ENCODE measurements at places on chromosomes 5 and 9. TPM values are rescaled to one million over a fixed set of nuclear protein-coding genes. Genes with fewer than 3 reads are reported as not detected.

DNA sequence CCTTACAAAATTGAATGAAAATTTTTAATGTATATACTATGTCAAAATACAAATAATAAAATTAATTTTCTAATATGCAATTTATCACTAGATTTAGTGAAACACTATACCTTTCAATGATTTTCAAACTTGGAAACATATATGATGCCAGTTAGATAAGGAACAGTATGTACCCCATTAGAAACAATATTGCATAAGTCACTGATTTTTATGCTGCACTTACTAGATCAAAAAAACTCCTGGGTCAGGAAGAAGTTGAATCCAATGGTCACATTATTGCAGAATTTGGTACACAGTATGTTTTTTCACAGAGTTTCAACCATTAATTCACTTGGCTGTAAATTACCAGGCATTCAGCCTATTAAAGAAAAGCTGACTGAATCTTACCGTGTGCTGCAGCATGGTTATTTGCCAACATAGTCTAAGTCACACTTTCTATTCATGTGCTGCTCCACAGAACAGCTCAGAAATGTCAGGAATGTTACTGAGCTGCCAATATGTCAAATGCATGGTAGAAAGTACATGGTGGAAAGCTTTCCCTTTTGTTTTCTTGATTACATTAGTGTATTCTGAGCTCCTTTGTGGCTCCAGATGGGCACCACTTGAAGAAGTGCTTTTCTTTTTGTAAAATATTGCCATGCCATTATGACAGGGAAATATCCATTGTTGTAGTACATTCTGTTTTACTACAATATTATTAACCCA lies 9.9 kb upstream of the PRR16 start:
- no peak for DNase-seq
- no peaks in the 10 kb centered on the region for H3K36me3 ChIP-seq
- no peaks in the 10 kb centered on the region for H3K27me3 ChIP-seq
- H3K4me3 ChIP-seq = no peak overlapping the region
- 0 out of 2 replicates have a peak, but pooled peaks cover 4% of the 10 kb centered on the region for H3K4me1 ChIP-seq

GRCh38 chr5:36481454-36482120 lies 124.8 kb upstream of the SLC1A3 start:
- H3K27me3 ChIP-seq = no peaks in the 10 kb centered on the region
- H3K4me1 ChIP-seq = no peaks in the 10 kb centered on the region
- no peaks in the 10 kb centered on the region for H3K36me3 ChIP-seq
- no peak overlapping the region for H3K27ac ChIP-seq
- DNase-seq = no peak

DNA sequence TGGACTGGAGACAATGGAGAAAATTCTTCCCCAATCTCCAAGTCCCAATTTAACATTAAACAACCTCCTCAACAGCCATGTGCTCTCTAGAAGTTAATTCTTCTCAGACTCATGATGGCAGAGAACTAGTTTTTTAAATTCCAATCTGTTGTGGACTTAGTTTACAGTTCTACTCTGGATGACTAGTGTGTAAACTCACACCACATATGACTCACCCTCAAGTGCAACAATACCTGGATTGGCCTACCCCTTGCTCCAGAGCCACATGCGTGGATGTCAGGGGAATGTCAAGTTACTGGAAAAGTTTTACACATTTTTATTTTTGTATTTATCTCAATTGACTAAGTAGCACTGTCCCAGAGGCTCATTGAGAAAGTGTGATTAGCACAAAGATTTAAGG lies 136.0 kb upstream of the EFNA5 start:
- no peaks in the 10 kb centered on the region for H3K36me3 ChIP-seq
- H3K4me1 ChIP-seq = peaks cover 18% of the 10 kb centered on the region
- H3K27ac ChIP-seq = no peak overlapping the region
- no peaks in the 10 kb centered on the region for H3K27me3 ChIP-seq
- H3K4me3 ChIP-seq = no peak overlapping the region

DNA sequence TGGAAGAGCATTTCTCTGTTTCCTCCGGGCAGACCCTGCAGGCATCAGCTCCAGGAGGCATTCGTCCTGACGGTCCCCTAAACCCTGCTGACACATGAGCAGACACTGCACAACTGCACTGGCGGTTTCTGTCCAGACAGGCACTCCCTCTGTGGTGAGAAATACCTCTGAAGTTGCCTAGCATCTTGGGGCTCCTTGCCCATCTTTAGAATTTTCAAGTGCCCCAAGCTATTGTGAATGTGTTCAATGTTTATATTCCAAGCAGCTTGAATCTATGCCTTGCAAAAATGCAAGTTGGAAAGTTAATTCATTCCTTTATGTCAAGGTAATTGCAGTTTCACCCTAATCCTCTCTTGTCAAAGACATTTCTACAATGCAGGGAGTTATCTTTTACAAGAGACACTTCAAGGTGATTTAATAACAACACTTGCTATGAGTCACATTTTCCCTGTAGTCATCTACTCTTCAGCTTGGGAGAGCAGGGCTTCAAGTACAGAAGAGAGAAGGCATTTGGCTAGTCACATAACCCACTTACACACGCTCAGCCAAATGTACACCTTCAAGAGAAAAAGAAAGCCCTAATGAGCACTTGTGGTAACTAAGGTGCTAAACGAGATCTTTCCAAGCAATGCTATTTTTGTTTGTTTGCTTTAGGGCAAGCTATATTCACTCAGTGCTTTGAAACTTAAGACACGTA lies 302.5 kb downstream of the MLLT3 start:
- no peaks in the 10 kb centered on the region for H3K36me3 ChIP-seq
- H3K4me3 ChIP-seq = no peak overlapping the region
- no peak overlapping the region for H3K27ac ChIP-seq
- no peaks in the 10 kb centered on the region for H3K27me3 ChIP-seq

DNA sequence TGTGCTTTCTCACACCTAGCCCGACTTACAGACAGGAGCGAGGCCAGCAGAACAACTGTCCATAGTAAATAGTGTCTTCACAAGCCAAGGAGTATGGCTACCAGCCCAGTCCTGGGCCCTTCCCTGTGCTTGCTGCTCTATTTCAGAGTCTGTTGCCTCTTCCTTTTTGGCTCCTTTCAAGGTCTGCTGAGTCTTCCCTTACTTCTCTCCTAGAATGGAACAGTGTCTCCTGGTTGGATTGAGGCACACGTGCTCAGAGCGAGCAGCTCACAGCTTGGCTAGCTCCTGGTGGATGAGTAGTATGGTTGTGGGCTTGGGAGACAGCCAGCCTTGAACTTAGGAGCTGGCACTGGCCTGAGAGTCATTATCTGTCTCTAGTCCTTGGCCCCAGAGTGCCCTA lies 72.8 kb downstream of the TLE4 start:
- DNase-seq = no peak
- no peaks in the 10 kb centered on the region for H3K4me1 ChIP-seq
- H3K36me3 ChIP-seq = no peaks in the 10 kb centered on the region
- no peak overlapping the region for H3K4me3 ChIP-seq
- H3K27ac ChIP-seq = no peak overlapping the region

DNA sequence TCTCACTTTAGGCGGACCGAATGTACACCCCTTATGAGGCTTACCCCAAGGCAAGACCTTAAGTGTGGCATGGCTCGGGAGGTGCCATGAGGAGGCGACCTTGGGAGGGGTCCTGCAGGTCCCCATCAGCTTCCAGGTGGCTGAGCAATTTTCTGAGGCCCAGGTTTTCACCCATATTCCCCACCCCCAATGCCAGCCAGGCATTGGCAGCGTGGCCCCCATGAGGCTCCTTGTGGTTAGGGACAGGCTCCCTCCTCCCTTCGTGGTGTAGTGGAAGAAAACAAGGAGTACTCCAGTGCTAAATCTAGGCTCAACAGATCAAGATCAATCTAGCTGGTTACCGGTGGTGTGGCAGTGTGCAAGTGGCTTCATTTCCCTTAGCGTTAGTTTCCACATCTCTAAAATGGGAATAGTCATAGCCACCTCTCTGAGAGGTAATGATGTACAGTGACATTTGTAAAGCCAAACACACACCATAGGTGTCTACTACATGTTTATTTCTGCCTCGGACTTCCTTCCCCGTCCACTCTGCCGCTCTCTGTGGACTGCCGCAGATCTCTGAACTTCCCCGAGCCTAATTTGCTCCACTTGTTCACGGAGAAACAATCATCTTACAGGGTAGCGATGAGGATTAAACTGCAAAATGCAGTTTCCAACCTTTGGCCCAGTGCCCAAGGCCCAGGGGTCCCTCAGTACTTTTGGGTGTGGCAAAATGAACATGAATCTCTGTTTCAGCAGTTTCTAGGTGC lies 8.4 kb downstream of the LHX2 start:
- H3K4me3 ChIP-seq = no peak overlapping the region
- H3K27me3 ChIP-seq = no peaks in the 10 kb centered on the region
- H3K4me1 ChIP-seq = no peaks in the 10 kb centered on the region
- DNase-seq = no peak

DNA sequence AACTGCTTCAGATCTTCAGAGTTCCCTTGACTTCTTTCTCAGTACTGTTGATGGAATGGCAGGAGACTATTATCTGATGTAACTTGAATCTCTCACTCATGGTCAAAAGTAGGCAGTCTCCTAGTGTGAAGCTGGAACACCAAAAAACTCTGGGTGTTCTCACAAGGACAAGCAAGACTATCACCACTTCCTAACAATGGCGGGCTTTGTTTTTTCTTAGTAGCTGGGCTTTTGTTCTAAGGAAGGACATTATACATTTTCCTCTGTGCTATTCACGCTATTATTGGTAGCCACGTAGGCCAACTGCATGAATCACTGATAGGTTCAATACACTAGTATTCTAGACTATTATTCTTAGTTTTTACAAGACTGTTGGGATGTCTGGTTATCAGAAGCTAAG lies 67.7 kb upstream of the ATG10 start:
- no peak for DNase-seq
- no peaks in the 10 kb centered on the region for H3K4me1 ChIP-seq
- H3K36me3 ChIP-seq = no peaks in the 10 kb centered on the region
- H3K4me3 ChIP-seq = no peak overlapping the region
- no peaks in the 10 kb centered on the region for H3K27me3 ChIP-seq

DNA sequence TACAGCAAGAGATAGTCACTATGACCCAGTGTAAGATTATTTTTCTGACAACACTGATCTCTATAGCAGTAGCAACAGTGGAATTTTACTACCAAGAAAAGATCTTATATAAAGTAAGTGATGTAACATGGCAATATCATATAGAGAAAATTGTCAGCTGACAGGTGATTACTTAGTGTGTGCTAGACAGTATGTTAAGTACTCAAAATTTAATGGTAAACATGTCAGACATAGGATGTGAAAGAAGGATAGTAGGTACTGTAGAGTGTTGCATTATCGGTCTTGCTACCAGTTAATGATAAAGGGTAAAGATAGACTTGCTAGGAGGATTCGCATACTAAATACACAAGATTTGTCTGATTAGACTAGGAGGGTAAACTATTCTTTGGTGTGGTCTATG lies 247.4 kb downstream of the CYLC2 start:
- DNase-seq = no peak
- no peaks in the 10 kb centered on the region for H3K27me3 ChIP-seq
- no peaks in the 10 kb centered on the region for H3K36me3 ChIP-seq
- H3K27ac ChIP-seq = no peak overlapping the region
- H3K4me3 ChIP-seq = no peak overlapping the region

DNA sequence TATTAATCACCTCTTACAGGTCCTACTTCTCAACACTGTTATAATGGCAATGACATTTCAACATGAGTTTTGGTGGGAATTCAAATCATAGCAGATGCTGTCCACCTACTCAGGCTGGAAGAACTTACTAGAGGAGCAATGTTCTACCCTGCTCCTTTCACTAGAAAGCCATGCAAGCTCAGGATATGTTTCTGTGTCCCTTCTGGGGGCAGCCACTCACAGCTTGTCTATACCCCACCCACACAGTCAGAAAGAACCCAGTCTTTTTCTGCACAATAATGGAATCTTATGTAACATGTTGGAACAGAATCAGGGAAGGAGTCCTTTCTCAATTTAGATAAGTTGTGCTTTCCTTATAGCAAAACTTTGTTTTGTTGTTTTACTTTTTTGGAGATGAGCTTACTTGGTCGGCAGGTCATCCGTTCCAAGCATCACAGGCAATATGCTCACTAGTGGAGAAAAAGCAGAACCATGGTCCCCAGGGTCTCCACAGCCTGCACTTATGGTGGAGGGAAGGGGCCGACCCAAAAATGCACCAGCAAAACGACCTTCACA lies 53.3 kb upstream of the ICE1 start:
- no peaks in the 10 kb centered on the region for H3K36me3 ChIP-seq
- no peak for DNase-seq
- no peak overlapping the region for H3K27ac ChIP-seq
- H3K4me3 ChIP-seq = no peak overlapping the region
- H3K27me3 ChIP-seq = no peaks in the 10 kb centered on the region
- no peaks in the 10 kb centered on the region for H3K4me1 ChIP-seq

RHOBTB3 gene
- 84.3 TPM for total RNA-seq

DNA sequence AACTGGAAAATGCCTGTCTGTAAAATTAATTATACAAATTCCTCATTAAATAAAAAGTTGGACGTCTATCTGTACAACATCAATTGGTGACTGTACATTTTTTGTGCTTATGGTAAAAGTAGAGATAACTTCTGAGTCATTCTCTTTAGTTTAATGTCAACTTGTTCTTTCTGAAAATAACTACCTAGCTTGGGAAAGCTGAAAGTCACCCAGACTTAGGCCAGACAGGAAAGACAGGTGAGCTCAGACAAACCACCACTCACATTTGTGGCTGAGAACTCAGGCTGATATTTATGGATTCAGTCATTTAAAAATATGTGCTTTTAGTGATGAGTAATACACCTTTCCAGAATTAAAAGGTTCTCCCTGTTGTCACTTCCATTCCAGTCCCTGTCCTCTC lies 31.9 kb upstream of the ENTREP1 start:
- H3K36me3 ChIP-seq = no peaks in the 10 kb centered on the region
- no peak overlapping the region for H3K4me3 ChIP-seq
- no peak for DNase-seq
- no peaks in the 10 kb centered on the region for H3K27me3 ChIP-seq

RIOK2 gene
- total RNA-seq = 27.1 TPM

TXNDC8 gene
- total RNA-seq = not detected

DNA sequence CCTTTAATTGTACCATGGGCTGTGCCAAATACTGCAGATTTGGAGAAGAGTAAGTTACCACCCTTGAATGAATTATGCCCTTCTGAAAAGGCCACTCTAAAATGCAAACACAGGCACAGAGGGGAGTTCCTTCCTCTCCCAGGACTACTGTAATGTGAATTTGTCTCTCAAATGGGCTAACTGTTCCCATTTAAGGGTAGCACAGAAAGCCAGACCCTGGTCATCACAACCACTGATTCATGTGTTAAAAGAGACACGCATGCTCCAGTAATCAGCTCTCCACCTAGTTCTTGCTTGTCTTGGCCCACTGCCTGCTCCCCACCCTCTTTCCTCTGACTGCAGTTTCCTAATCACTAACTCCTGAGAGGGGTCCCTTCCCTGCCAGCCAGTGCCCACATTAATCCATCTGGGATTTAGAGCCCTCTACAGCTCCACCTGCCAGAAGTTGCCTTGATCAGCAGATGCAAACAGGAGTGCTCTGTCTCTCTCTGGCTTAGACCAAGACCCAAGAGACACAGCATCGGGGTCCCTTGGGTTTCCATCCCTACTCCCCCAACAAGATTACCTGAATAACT lies 382.4 kb downstream of the TMEM167A start:
- H3K36me3 ChIP-seq = no peaks in the 10 kb centered on the region
- no peak overlapping the region for H3K4me3 ChIP-seq
- no peaks in the 10 kb centered on the region for H3K4me1 ChIP-seq
- H3K27ac ChIP-seq = no peak overlapping the region

Data from HCT116 (cell line).